ENCODE measurements at places on chromosomes 1 and 21.

DNA sequence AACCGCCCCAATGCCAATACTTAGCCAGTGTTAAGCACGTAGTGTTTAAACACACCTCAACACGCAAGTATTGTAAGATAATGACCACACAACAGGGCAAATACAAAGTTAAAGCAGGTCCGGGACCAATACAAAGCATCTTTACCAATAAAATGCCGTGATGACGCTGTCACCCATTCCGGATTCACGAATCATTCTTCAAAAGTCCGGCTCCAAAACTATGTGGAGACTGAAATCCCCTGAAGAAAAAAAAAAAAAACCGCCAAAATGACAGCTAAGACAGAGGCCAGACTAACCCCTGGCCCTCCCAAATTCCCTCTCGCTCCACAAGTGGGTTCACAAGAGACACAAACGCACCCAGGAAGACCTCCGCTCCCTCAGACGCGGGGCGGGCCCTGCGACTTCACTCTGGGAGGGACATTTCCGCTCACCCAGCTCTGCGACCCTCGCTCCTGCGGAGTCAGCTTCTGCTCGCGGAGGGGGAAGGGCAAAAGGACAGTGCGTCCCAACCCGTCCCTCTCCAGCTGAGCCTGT is 625 bp upstream of the DARS2 start:
- DNase-seq = no peak

DNA sequence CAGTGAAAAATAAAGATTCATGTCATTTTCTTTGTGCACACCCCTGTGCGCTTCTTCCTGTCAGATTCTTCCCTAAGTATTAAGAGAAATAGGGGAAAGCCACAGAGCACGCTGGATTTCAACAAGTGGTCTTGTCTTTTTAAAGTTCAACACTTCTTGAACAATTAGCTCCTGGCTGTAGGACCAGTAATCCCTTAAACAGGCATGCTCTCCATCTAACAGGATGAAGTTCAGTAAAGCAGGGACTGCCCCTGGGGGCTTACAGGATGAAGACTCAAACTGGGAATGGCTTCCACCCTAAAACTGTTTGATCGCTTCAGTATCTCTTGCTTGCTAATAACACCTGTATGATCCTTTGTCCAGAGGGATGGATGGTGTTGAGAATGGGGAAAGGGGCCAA is 4.2 kb downstream of the PSMB4 start:
- peak; percentile 79 for DNase-seq

DNA sequence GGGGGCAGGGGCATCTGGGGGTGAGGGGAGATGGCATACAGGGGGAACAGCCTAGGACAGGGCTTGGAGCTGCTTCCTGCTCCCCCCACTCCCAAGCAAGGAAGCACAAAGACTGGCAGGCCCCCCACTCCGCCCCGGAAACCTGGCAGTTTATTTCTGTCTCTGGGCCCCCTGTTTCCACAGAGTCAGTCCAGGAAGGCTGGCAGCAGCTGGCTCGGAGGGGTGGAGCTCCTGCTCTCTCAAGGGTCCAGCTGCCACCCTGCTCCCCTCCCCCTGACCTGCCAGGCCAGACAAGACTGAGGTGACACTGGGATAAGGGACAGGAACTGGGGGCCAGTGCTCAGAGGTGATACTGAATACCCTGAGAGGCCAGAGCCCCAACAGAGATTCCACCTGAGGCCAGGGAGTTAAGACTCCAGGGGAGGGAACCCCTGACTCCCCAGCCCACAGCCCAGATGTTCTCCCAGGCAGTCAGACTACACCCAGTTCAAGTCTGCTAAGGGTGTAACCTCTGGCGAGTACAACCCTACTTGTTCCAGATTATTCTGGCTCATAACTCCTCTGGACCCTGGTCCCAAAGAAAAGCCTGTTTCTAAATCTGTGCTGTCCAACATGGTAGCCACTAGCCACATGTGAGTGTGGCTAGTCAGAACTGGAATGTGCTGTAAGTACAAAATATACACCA is 26.3 kb downstream of the AHDC1 start:
- peak; percentile 60 for DNase-seq

- DNase-seq = no peak
These were observed 17.0 kb upstream of the ITLN2 start for GRCh38 chr1:160971618-160972056.

DNA sequence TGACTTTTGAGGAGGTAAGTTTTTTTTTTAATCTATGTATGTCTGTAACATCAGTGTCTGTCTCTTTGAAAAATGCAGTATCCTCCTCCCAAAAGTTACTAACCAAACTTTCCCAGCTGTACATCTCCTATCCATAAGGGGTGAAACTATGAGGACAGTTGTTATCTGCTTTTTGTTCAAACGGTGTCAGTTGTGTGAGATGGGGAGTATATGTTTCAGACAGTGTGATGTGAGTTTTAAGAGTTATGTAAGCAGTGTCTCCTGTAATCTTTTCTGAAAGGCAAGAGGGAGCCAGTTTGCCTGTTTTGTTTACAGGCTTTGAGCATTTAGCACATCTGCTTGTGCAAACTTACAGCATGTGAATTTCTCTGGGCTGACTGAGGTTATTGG is 34.8 kb upstream of the CACYBP start:
- DNase-seq = peak; percentile 20

GRCh38 chr1:101086783-101087182 is 61.2 kb upstream of the DPH5 start:
- peak; percentile 15 for DNase-seq

Data from NCI-H82 (cell line).